Fibroblast of mammary gland (primary cell): ENCODE measurements at places on chromosomes 16 and 17.

DNA sequence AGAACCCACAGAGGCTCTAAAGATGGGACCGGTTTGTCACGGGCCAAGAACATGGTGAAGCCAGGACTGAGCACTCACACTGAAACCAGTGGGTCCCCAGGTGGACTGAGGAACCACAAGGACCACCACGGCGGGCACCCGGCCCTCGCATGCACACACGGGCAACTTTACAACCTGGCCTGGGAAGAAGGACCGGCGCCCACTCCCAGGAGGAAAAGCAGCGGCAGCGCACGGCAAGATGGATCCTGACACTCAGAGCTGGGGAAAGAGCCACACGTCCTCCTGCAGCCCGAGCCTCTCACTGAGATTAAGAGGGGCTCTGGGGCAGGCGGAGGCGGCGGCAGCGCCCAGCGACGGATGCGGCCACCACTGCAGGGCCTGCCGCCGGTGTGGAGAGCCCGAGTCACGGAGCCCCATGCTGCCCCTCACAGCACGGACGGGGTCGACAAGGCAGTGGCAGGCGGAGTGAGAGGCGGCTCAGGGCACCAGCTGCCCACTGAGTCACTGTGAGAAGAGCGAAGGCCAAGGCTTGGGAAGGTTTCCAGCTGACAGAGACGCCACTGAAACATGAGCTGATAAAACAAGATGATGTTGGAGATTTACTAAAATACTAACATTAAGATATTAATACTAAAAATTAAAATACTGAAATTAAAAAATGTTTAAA lies 118.3 kb downstream of the ANKRD11 start:
- DNase-seq, result peak; percentile 64

- DNase-seq, result no peak
These were observed 50.5 kb downstream of the SEC14L1 start for GRCh38 chr17:77191244-77191643.

DNA sequence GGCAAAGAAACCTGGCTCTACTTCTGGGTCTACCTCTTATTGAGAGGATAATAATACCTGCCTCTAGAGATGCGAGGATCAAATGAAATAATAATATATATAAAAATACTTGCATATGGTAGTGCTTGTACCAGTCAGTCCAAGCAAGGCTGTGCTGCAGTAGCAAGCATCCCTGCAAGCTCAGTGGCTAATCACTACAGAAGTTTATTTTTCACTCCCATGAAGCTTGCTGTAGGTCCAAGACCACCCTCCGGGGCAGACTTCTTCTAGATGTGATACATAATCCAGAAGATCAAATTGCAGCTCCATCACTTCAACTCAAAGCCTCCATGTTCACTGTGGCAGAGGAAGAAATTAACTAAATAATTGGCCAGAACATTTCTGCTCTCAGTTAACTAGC lies 48.9 kb upstream of the NKD1 start:
- DNase-seq, result no peak

GRCh38 chr16:78244131-78244895 lies 144.9 kb downstream of the WWOX start:
- DNase-seq, result no peak

GRCh38 chr17:63278728-63279442 lies 167.2 kb downstream of the CYB561 start:
- no peak for DNase-seq

- DNase-seq, result no peak
These were observed 190.3 kb downstream of the ZNF423 start for GRCh38 chr16:49665482-49666230.

GRCh38 chr16:10812312-10813098 lies 6.1 kb downstream of the TVP23A start:
- no peak for DNase-seq

GRCh38 chr16:261031-261691 lies 14.6 kb downstream of the RGS11 start:
- no peak for DNase-seq

DNA sequence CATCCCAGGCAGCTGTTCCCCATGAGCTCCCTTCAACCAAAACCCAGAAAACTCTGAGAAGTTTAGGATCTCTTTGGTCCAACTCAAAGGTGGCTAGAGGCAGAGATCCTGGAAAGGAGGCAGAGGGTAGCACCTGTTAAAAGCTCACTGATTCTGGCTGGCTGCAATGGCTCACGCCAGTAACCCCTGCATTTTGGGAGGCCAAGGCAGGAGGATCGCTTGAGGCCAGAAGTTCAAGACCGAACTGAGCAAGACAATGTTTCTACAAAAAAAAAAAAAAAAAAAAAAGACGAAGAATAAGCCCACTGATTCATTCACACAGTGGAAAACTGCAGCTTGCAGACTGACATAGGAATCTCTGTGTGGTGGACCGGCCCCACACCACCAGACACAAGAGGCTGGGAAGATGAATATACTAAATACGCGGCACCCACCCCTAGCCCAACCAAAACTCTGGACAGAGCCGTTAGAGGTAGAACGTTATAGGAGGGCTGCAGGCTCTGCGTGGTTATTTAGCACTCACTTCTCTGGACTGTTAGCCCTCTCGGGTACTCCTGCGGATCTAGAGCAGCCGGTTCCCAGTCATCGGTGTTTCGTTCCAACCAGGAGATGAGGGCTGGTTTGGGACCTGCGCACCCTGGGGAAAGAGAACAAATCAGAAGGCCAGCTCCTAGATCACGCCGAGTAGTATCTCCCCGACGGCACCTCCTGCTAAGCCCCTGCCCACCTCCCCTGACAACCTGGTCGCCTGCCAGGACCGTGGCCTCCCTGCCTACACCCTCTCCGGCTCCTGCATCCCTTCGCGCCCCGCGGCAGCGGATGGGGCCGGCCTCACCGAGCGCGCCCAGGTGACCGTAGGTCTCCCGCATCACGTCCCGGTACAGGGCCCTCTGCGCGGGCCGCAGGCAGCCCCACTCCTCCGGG lies 925 bp downstream of the ZNF689 start:
- DNase-seq, result no peak

DNA sequence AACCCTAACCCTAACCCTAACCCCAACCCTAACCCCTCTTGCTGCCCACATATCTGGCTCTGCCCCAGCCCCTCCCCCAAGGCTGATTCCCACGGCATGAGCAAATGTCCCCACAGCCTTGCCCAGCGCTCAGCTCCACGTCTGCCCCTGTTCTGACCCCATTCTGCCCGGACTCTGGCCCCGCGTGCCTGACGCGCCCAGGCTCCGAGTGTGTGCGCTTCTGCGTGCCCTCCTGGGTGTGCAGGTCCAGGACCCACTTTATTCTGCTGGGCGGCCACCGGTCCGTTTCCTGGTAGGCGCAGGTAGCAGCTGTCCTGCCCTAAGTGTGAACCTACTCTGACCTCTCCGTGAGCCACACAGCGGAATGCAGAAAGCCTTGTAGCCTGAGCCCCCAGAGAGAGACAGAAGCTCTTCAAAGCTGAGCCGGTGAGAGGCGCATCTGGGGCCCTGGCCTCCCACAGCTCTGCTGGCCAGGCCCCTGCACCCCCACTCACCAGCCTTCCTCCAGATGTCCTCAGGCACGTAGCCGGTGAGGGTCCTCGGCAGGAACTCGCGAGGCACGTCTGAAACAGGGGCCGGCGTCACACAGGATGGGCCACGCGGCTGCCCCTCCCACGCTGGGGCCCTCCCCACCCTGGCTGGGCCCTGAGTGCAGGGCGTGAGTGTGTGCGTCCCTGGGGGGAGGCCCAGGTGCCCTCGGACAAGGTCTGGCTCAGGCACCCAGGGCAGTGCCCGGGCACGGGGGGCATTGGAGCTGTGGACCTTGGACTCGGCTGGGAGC lies 14.0 kb upstream of the PABPN1L start:
- no peak for DNase-seq

GRCh38 chr17:43171586-43172487 lies 823 bp downstream of the NBR1 start:
- DNase-seq, result peak; percentile 93

DNA sequence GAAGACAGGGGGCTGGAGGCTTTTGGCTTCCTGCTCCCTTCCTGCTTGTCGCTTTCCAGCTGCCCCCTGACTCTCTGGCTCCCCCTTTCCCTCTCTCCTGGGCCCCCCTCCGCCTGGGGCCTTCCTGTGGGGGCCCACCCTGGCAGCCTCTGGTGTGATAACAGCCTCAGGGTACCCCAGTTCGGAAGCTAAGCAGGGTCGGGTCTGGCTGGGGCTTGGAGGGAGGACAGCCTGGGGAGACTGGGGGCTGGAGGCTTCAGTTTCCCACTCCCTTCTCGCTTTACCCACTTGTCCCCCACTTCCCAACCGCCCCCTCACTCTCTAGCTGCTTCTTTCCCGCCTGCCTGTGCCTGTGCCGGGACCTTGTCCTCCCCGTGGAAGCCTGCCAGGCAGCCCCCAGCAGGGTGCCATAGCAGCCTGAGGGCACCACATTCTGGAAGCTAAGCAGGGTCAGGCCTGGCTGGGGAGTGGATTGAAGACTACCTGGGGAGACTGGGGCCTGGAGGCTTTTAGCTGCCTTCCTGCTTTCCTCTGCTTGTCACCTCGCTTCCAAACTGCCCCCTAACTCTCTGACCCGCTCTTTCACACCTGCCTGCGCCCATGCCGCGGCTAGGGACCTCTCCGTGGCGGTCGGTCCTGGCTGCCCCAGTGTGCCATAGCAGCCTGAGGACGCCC lies 2275.5 kb downstream of the TP53TG3F start:
- no peak for DNase-seq

GRCh38 chr17:20157001-20157310 lies 147.8 kb downstream of the SPECC1 start:
- DNase-seq, result no peak

DNA sequence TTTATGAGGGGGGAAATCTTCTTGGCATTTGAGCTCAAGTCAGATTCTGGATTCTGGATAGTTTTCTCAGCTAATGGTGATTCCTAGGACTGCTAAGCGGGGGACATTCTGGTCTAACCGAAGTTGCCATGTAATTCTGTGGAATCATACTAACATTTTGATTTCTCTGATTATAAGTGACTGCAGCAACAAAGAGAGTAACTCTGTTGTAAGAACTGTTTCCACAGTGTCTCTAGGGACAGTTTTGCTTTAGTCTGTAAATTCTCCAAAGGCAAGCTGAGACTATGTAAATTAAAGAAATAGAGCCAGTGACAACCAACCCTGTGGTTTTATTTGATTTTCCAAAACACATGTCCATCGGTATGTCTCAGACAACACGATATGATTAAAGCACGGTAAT lies 286.2 kb downstream of the IRX3 start:
- DNase-seq, result peak; percentile 25

DNA sequence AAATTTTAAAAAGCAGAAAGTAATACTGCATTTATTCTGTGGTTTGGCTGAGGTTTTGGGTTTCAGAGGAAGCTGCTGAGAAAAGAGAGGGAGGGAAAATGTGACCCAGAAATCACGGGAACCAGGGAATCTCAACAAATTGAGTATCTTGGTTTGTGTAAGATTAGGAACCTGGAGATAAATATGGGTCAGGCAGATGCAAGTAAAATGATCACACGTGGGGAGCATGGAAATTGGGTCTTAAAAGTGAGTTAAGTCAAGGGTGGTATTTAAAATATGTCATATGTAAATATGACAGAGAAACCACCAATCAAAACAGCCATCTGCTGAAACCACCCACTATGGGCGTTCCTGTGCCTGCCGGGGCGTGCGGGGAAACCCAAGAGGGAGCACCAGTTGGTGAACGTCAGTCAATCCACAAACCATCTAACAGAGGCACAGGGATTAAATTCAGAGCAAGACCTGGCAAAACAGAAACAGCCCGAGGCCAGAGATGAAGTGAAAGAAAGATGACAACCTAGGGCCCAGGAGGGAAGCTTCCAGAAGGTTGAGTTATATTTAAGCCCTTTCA lies 33.4 kb downstream of the CDH13 start:
- DNase-seq, result peak; percentile 25

GRCh38 chr16:48525201-48526057 lies 84.6 kb downstream of the N4BP1 start:
- no peak for DNase-seq

GRCh38 chr17:81317961-81318605 lies 23.0 kb upstream of the SLC38A10 start:
- no peak for DNase-seq

DNA sequence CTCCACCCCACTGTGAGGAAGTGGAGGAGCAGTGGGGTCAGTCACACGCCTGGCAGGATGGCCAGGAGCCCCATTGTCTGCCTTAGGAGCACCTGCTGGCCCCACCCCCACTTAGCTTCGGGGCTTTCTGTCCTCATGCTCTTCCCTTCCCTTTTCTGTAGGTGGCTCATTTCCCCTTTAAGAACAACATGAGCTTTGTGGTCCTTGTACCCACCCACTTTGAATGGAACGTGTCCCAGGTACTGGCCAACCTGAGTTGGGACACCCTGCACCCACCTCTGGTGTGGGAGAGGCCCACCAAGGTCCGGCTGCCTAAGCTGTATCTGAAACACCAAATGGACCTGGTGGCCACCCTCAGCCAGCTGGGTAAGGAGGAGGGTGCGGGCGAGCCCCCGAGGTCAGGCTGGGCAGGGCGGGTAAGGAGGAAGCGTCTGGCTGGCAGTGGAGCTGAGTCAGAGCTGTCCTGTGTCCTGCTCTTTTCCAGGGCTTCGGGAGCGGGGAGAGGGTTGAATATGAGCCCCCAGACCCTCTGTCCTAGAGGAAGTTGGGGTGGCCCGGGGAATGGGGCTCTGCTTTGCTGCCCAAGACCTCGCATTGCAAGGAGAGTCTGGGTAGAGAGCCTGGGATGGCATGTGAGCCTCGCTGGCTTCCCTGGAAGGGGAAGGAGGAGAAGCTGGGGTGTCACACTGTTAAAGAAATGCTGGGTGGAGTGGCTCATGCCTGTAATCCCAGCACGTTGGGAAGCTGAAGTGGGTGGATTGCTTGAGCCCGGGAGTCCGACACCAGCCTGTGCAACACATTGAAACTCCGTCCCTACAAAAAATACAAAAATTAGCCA lies 9.2 kb upstream of the SERPINF1 start:
- DNase-seq, result no peak

GRCh38 chr16:17359788-17360390 lies 110.9 kb downstream of the XYLT1 start:
- peak; percentile 85 for DNase-seq

DNA sequence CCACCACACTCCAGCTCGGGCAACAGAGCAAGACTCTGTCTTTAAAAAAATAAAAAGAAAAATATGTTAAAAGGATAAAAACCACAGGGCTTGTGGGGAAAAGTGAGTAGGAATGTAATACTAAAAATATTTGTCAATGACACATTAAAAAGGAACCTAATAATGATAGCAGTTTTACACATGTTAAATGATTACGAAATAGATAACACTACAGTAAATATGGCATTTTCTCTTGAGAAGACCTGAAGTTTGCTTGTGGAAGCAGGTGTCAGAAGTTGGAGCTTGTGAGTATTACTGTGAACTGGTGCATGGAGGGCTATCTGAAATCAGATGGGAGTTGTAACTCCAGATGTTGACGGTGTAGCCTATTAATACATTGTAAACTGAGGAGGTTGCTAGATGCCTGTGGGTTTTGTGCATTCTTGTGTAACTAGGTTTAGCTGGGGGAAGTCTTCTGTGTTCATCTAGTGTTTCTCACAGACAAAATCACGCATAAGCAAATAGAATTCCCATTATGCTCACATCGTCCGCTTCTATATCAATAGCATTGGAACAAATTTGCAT lies 44.2 kb upstream of the CLEC18A start:
- peak; percentile 89 for DNase-seq
